DMS153 (cell line): ENCODE measurements at places on chromosomes 7 and 10.
A peak's percentile ranks its signal among the peaks of the same experiment; 100 is the strongest.

DNA sequence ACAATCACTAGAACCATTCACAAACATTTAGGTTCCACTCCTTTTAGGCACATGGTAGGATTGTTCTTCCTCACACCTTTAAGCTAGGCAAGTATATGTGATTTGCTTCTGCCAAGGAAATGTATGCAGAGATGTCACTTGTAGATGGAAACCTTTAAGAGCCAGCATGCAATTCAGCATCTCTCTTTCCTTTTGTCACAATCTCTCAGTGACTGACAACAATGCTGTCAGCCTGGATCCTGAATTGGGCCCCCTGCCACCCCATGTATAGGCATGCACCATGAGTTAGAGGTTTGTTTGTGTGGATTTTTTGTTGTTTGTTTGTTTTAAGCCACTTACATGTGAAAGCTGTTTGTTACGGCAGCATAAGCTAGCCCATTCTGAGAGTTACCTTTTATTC is 169.6 kb upstream of the PDE1C start:
- no peak for DNase-seq

DNA sequence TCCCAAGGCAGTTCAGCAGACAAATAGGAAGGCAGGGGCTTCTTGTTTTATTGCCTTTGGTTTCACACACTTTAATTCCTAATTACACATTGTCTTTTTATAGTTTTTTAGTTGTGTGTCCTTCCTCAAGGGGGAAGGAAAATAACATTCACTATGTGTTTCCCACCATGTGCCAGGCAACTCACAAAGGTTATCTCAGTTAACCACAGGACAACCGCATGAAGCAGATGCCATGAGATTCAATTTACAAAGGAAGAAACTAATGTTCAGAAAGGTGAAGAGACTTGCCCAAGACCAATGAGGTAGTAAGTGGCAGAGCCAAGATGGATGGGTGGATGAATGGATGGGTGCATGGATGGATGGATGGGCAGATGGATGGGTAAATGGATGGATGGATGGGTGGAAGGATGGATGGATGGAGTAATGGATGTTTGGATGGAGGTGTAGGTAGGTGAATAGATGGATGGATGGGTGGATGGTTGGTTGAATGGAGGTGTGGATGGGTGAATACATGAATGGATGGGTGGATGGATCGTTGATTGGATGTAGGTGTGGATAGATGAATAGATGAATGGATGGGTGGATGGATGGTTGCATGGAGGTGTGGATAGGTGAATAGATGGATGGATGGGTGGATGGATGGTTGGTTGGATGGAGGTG is 77.9 kb downstream of the ARHGAP22 start:
- DNase-seq: no peak

DNA sequence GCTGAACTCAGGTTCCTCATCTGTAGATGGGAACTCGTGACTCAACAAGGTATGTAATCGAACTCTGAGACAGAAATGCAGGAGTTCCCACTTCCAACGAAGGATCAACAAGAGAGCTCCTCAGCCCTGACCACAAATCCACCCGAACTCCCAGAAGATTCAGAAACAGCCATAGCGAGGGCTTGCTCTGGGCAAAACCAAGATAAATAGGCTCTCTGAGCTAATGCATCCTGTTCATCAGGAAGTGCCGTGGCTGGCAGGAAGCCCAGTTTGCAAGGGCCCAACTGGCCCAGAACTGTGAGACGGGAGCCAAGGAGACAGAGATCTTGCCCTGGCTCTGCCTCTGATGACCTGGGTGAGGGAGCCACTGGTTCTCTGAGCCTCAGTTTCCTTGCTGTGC is 141.7 kb upstream of the PFKP start:
- peak; percentile 65 for DNase-seq

DNA sequence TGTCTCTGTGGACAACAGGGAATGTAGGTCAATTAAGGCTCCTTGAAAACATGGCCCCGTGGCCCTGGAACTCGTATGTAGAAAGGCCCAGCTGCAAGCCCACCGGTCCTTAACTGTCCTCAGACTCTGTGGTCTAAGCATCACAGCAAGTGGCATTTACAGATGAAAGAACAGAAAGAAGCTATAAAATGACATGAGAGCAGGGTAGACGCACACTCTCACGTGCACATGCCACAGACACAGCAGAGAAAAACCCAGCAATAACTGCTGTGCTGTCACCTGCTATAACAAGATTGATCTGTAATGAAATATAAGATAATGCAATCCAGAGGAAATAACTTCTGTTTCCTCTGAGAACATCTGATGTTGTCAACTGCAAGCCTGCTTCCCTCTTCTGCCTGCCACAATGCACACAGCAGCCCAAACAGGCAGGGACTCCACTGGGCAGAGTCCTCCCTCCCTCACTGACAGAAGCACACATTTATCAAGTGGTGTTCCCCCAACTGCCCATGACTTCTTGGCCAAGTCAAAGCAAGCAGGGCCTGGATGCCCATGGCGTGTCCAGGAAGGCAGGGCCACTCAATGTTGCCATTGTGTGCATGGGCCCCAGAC is 63.9 kb downstream of the GFRA1 start:
- DNase-seq: no peak

DNA sequence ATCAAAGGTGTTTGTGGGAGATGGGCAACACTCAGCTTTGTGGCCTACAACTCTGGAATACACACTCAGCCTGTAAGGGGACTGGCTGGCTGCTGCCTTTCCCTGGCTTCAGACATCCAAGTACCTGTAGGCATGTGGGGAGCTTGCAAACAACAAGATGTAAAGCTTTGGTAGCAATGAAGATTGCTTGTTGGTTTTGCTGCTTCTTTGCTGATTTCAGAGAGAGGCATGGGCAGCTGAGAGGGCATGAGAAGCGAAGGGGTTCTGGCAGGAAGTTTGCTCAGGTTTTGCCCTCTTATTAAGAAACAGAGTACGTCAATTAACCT is 434.8 kb downstream of the LRMDA start:
- no peak for DNase-seq

DNA sequence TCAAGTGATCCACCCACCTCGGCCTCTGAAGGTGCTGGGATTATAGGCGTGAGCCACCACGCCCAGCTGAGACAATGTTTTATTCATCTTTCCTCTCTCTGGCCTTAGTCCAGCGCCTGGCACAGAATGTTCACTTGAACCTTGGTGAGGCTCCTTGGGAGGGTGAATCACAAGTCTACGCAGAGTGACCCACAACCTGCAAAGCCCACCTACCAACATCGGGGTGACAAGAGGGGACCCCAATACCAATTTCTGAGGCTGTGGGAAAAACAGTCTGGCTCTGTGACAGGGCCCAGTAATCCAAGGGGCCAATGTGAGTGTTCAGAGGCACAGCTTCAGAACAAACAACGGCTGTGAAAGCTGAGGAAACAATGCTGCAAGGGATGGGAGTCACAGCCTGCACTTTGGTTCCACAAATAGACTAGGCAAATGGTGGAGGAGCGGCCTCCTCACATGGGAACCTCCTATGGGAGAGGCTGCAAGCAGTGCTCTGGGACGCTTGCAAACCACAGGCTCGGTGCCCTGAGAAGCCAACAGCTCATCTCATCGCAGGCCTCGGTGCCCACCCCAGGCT is 5.6 kb upstream of the MALSU1 start:
- no peak for DNase-seq

GRCh38 chr7:38600741-38601140 is 30.4 kb downstream of the AMPH start:
- DNase-seq: peak; percentile 9

GRCh38 chr10:12022580-12023257 is 19.9 kb downstream of the UPF2 start:
- no peak for DNase-seq

GRCh38 chr7:157560258-157560654 is 223.5 kb downstream of the DNAJB6 start:
- no peak for DNase-seq

GRCh38 chr7:47968847-47969774 is 10.3 kb downstream of the HUS1 start:
- peak; percentile 41 for DNase-seq

DNA sequence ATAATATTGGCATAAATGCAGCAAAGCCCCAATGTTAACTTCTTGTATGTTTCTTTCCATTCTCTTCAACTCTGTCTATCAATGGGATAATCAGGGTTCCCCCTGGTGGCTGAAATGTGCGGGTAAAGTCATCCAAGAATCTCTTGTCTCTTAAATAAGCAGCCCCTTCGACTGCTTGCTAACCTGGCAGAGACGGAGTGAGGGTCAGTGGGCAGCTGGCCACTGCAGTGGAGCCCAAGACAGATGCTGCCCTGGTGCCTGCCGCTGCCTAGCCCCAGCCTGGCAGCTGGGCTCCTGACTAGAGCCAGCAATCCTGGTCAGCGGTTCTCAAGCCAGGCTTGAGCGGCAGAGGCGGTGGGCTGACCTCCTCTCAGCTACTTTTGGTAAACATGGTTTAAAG is 248.9 kb downstream of the COBL start:
- peak; percentile 29 for DNase-seq

- DNase-seq: no peak
Observed at GRCh38 chr7:78149787-78150186, 351.2 kb downstream of the PHTF2 start.

GRCh38 chr10:102040305-102041050 is 15.5 kb downstream of the ARMH3 start:
- no peak for DNase-seq

GRCh38 chr7:21367081-21367480 is 60.8 kb upstream of the SP4 start:
- DNase-seq: peak; percentile 88

GRCh38 chr7:46484906-46485305 is 563.8 kb upstream of the IGFBP3 start:
- DNase-seq: no peak

GRCh38 chr10:36073796-36074345 is 431.8 kb upstream of the FZD8 start:
- DNase-seq: no peak

DNA sequence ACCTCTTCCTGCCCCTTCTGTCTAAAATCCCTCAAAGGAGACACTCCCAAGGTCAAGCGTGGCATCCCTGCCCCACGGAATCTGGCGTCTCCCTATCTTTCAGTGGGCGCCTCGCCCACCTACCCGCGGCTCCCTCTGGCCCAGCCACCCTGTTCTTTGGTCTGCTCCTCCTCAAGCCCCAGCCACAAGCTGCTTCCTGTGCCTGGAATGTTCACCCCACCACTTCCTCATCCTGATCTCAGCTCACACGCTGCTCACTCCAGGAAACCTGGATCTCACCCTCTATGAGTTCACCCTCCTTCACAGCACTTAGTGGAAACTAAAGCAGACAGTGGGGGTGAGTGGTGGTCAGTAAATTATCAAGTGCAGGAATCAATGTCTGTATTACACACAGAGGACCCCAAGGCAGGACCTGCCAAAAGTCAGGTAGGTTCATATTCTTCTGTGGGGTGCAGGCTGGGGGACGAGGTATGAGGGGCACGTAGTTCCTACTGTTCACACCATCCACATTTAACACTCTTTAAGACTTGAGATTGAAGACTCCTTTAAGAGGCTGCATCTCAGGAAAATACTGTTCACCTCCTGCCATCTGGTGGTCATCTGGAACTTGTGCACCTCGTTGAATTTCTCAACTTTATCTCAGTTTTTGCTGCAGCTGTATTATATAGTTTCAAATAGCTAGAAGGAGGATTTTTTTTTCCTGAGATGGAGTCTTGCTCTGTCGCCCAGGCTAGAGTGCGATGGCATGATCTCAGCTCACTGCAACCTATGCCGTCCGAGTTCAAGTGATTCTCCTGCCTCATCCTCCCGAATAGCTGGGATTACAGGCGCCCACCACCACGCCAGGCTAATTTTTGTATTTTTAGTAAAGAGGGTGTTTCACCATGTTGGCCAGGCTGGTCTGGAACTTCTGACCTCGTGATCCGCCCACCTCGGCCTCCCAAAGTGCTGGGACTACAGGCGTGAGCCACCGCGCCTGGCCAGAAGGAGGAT is 166.6 kb downstream of the ARHGAP21 start:
- DNase-seq: no peak

DNA sequence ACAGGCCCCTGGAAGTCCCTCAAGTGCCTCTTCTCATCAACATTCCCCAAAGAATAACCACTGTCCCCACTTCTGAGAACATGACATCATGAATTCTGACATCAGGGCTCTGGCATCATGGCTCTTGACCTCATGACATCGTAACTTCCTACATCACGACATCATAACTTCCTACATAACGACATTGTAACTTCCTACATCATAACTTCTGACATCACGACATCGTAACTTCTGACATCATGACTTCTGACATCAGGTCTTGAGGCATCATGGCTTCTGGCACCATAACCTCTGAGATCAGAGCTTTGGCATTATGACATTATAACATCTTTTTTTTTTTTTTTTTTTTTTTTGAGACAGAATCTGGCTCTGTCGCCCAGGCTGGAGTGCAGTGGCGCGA is 66.7 kb upstream of the FAM20C start:
- DNase-seq: no peak

GRCh38 chr10:35451151-35452016 is 115.1 kb downstream of the CCNY start:
- no peak for DNase-seq

- DNase-seq: no peak
Observed at GRCh38 chr10:114328441-114328812, 75.9 kb downstream of the AFAP1L2 start.

GRCh38 chr7:91566402-91566732 is 302.1 kb downstream of the FZD1 start:
- no peak for DNase-seq

DNA sequence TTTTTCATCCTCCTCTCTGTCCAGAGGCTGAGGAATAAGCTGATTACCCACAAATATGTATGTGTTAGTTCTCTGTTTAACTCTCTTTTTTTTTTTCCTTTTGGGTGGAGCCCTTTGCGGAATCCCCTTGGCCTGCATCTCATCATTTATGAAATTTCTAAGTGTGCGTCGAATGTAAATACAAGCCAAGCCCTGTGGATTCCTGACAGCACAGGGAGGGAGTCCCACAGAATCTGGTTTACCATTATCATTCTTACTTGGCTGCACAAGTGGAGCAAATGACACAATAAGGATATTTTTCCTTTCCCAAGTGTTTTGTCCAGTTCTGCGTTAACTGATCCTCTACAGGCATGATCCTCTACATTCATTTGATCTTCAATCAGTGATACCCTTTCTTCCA is 11.4 kb downstream of the STK31 start:
- DNase-seq: no peak

GRCh38 chr7:46139079-46139478 is 218.0 kb upstream of the IGFBP3 start:
- no peak for DNase-seq

DNA sequence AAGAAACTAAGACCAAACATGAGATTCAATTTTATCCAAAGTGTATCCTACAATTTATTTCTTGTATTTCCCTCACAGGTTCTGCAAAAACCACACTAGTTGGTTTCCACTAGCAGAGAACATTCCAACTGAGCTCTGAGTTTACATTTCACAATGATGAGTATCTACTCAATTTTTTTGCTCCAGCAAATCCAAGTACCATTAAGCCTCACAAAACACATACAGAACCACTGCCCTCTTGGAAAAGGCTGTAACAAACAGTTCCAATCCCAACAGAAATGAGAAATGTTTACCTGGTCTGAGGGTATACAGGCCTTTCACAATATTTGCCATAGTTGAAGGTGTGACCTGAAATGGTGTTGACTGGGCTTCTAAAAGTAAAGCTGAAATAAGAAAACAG is 59.9 kb downstream of the CACUL1 start:
- DNase-seq: no peak

- no peak for DNase-seq
Observed at GRCh38 chr7:133419041-133419440, 166.2 kb downstream of the EXOC4 start.

- DNase-seq: no peak
Observed at GRCh38 chr7:34567906-34568305, 90.1 kb upstream of the NPSR1 start.
